ENCODE measurements at places on chromosomes 13 and 19.

DNA sequence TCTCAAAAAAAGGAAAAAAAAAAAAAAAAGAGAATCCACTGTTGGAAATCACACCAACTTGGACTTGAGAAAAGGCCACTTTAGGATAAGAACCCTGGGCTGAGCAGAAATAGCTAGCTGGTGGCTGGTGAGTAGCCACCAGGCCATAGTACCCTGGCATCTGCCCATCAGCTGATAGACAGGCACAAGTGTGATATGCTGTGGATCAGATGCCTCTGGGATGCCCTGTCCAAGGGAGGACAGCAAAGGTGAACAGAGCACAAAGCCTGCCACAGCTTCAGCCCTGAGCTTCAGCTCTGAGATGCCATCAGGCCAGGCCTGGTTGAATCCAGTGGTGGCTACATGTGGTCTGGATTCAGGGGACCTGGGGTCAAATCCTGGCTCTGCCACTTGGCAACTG, 8.7 kb downstream of the SIRT2 start:
- no peak for DNase-seq

GRCh38 chr13:24985107-24985506, 110.8 kb upstream of the PABPC3 start:
- DNase-seq, result no peak

DNA sequence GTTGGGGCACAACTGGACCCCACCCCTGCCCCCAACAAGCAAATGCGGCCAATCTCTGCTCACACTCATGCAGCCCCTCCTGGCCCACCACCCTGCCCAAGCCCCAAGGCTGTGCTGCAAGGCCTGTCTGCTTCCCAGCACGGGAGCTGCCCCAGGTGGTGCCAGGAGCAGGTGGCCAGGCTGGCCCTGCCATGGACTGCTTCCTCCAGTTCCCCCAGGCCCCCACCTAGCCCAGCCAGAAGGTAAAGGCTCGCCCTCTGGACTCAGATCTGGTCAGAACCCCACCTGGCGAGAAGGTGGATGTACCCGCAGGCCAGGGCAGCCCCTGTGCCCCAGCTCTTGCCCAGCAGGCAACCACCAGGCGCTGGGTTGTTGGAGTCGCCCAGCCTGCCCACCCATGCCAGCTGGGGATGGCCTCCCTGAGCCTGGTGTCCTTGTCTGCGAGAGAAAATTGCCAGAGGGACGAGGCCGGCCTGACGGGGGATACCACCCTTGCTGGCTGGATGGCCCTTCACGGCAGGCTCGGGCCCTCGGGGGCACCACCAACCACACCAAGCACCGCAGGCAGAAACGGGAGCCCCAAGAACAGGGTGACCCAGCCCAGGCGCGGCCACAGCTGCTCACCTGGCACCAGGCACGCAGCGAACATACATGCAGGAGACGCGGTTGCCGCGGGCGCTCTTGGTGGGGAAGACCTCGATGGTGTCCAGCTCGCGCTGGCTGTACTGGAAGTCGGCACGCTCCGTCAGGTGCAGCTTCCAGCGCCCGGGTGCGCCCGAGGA, 4.5 kb downstream of the ABHD17A start:
- no peak for DNase-seq

DNA sequence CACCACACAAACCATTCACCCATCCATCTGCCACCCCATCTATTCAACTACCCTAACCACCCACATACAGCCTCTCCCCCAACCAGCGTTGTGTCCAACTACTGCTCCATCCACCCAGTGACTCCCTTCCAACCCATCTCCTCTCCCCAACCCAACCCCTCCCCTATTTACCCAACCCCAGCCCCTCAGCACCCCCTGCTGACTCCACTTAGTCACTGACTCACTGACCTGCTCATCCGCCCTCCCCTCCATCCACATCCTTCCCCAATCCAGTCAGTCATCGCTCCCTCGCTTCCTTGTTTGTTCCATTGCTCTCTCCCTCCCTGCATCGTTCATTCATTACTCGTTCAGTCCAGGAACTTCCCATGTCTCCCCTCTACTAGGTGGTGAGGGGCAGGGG, 39.2 kb downstream of the KCNC3 start:
- DNase-seq, result no peak

GRCh38 chr13:74136084-74136658, 2.0 kb upstream of the KLF12 start:
- peak; percentile 51 for DNase-seq

GRCh38 chr19:6230991-6231448, 48.8 kb downstream of the MLLT1 start:
- DNase-seq, result no peak
